Glutamatergic neuron (in vitro differentiated cells): ENCODE measurements at places on chromosomes 12 and 14.
A peak's percentile ranks its signal among the peaks of the same experiment; 100 is the strongest.

DNA sequence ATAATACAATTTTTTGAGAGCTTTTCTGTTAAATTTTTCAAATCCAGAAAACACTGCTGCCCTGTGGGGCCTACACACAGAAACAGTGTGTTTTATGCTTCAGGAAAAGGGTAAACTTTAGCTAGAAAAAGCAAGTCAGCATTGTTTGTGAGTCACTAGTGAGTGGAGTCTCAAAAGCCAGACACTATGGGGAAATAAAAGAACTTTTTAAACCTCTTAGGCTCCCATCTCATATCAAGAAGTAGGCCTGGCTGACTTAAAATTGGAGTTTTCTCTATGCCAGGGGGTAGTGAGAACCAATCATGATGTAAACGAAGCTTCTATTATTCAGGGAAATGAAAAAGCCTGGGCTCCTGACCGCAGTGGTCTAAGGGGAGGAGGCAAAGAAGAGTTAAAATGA, 12.6 kb downstream of the GPR65 start:
- DNase-seq: no peak

DNA sequence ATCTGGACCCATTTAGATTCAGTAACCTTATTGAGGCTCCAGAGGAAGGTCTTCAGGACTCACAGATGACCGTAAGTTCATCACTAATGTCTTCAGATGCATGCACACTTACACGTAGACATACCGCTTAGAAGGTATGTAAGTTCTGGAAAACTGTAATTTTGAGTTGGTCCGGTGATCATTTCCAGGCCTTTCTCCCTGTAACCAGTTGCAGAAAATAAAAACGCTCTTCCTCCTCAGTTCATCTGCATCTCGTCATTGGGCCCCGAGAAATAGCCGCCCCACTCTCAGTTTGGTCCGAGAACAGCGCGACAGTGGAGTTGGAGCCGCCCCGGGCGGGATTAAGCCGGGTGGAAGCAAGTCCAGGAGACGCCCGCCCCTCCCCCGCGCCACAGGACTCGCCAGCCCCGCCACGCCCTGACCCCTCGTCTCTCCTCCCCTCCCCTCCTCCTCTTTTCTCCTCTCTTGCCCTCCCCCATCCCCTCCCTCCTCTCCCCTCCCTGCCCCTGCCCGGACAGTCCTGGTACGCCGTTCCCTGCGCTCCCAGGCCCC, 83.7 kb downstream of the TNFAIP2 start:
- peak; percentile 50 for DNase-seq

- DNase-seq: no peak
Measured at GRCh38 chr12:72267974-72268373, 4.2 kb upstream of the TRHDE start.

DNA sequence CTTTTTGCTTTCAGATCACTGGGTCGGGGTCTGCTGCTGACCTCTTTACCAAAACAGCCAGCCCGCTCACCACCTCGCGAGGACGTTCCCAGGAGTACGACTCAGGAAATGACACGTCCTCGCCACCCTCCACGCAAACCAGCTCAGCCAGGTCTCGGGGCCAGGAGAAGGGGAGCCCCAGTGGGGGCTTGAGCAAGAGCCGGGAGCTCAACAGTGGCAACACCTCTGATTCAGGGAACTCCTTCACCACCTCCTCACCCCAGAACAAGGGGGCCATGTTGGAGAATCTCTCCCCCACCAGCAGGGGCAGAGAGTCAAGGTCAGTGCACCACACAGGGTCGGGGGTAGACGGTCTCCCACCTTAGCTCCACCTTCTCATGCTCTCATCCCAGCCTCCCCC, 33.4 kb upstream of the HSPB8 start:
- DNase-seq: no peak

DNA sequence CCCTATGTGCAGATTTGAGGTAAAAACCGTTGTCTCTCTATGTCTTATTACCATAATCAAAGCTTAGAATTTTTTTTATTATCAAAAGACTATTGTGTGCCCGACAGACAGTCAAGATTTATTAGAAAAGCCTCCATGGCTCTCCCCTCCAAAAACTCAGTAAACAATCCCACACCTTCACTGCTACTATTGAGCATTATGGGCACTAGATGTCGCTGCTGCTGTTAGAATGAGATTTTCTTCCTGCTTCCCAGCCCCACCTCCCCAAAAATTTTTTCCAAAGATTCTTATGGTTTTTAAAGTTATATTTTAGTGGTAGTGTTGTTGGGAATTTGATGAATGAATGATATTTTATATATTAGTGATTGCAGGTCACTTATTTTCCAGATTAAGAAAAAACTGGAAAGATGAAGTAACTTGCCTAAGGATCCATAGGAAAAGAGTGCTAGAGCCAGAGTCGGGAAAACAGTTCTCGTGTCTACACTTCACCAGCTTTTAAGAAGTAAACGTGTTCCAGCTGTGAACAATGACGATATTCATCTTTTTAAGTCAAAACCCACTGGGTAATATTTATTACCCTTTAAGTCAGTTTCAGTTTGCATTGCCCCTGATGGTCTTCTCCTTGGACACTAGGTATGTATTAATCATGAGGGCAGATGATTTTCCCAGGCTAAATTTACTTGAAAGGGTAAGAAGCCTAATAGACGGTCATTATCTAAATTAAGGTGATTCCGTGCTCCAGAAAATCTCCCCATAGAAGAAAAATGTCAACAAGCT, 12.2 kb upstream of the FOXG1 start:
- DNase-seq: no peak
